ENCODE measurements at places on chromosomes 1 and 21.

- no peak for DNase-seq
These were observed 42.4 kb downstream of the TNFSF4 start for GRCh38 chr1:173164686-173165085.

- DNase-seq = no peak
These were observed 158.3 kb downstream of the PLXNA2 start for GRCh38 chr1:208085655-208086515.

- DNase-seq = no peak
These were observed 353.5 kb upstream of the B3GALT2 start for GRCh38 chr1:193539731-193540459.

GRCh38 chr1:234961456-234962339 is 166.9 kb downstream of the TOMM20 start:
- peak; percentile 76 for DNase-seq

GRCh38 chr21:38989379-38989744 is 183.6 kb downstream of the ETS2 start:
- no peak for DNase-seq

GRCh38 chr1:48558366-48558765 is 86.4 kb upstream of the SPATA6 start:
- no peak for DNase-seq

GRCh38 chr1:112532064-112532463 is 23.3 kb downstream of the WNT2B start:
- DNase-seq = no peak

DNA sequence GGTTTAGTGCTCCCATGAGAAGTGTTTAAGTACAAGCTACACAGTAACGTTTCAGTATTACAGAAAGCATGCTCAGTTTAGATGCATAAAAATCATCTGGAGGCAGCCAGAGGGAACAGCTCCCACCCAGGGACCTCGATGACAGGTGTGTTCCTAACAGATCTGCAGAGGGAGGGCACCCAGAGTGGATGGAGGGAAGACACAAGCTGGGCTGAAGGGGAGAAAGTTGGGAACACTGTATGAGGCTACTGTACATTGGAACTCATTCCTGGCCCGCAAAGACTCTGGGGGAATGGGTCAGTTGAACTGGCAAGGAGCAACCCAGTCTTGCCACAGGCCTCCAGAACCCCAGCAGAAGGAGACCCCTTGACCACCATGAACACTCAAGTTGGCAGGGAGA is 52.4 kb downstream of the ZP4 start:
- DNase-seq = no peak

DNA sequence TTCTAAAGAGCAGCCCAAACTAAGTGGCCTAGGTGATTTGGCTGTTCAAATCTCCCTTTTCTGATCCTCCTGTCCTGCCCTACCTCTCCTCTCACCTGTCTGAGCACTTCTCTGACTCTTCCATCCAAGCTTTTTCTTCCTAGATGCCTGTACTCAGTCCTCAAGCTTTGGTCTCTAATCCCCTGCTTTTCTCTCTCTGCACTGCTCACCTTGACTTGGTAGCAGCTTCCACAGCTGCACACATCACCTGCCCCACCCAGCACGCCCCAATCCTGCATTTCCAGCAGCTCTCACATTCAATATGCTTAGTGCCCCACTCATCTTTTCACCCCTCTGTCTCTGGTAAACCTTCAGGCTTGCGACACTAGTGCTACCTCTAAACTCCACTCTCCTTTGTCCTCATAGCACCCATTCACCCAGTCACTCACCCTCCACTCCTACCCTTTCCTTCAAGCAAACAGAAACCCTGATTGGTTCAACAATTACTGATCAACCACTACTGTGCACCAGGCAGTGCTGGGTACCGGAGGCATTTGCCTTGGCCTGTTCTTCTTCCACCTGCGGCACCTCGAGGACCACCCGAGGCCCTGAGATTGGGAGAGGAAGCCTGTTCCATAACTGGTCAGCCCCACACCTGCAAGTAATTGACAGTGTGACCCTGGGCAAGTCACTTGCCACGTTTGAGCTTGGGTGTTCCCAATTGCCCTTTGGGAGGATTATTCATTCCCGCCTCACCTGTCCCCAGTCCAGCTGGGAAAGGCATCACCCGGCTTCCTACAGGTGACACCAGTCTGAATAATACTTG is 136.1 kb upstream of the EDN2 start:
- DNase-seq = no peak

DNA sequence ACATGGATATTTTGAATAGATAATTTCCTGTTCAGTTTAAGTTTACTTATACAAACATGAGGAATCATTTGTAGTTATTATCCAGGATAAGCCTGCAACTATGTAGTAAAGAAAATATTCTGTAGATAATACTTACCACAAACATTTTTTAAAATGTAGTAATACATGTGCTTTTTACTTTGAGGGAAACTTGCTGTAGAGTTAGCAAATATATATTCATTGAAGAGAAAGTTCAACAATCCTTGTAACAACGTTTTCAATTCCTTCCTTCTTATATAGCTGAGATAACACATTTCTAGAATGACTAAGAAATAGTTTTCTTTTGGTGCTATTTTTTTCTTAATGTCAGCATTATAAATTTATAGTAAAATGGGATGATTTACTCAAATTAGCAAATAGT is 664.6 kb upstream of the ADAMTS5 start:
- DNase-seq = no peak

DNA sequence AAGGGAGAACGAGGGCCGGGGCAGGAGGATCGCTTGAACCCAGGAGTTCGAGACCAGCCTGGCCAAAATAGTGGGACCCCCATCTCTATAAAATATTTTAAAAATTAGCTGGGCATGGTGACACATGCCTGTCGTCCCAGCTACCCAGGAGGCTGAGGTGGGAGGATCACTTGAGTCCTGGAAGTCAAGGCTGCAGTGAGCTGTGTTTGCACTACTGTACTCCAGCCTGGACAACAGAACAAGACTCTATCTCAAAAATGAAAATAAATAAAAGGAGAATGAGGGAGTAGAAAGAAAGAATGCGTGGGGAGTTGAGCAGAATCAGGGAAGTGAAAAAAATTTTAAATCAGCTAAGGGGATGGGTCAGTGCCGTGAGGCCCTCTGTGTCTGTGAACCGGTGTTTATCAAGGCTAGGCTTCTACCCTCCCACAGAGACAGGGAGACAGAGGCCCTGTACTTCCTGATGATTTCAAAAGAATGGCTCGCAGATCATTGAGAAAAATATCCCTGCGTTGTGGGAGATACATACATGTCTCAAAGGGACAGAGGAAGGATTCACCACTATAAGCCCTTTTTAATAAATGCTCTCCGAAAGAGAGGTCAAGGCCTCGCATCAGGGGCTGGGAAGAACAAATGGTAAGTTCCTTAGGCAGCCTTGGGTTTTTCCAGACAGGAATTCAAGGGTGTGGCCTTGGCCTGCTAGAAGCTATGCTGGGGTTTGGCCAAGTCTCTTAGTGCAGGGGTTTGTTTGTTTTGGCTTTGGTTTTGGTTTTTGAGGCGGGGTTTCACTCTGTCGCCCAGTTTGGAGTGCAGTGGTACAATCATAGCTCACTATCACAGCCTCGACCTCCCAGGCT is 20.7 kb downstream of the IL10RB start:
- DNase-seq = peak; percentile 54

DNA sequence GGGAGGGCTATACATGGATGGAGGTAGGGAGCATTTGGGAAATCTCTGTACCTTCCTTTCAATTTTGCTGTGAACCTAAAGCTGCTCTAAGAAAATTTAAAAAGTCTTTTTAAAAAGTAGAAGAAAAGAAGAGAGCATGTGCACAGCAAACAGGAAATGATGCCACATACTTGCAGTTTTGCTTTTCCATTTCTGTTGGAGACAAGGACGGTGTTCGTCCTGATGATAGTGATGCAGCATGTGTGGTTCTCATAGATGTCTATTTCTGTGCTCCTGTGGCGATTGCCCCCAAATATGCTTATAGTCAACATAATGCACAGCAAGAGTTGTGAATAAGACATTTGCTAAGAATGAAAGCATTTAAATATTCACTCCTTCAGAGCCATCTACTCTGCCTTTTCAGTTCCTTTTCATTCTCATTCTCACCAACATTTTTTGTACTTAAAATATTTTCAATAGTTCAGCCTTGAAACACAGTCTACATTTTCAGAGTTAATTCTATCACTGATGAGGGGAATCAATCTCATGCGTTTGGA is 66.6 kb downstream of the LRRC8C start:
- DNase-seq = no peak

GRCh38 chr1:107000902-107001301 is 55.6 kb upstream of the PRMT6 start:
- no peak for DNase-seq

DNA sequence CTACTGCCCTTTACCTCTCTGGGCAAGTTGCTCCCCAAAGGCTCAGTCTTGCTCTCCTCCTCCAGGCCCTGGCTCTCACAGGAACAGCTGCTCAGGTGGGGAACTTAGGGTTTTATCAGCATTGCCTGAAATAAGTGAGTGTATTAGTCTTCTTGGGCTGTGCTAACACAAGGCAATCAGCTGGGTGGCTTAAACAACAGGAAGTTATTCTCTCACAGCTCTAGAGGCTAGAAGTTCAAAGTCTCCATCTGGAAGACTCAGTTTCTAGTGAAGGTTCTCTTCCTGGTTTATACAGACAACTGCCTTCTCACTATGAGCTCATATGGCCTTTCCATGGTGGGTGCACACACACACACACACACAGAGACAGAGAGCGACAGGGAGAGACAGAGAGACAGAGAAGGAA is 2.8 kb upstream of the CD1C start:
- DNase-seq = no peak

- no peak for DNase-seq
These were observed 92.7 kb downstream of the TOMM20 start for GRCh38 chr1:235035928-235036327.

DNA sequence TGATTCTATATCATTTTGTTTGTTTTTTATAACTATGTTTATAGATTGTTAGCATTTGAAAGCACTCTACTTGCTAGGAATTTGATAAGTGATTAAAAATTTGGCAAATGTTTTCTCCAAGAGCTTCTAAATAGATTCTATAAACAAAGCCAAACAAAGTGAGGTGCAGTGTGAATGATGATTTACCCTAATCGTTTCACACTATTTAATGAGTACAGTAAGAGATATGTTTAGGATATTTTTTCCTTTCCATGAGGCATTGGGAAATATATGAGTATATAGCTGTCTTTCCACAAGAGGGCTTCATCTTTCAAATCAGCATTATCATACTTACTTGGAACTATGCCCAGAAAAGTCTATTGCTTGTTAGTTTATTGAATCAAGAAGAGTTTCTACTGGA is 277.0 kb upstream of the BRINP3 start:
- DNase-seq = no peak

- peak; percentile 76 for DNase-seq
These were observed 1.3 kb downstream of the PCNT start for GRCh38 chr21:46325073-46325912.

GRCh38 chr1:160565564-160565963 is 13.7 kb downstream of the CD84 start:
- DNase-seq = no peak

- no peak for DNase-seq
These were observed 24.8 kb downstream of the GBP7 start for GRCh38 chr1:89151047-89151446.

- DNase-seq = no peak
These were observed 148.5 kb downstream of the GALNT2 start for GRCh38 chr1:230215529-230215928.

GRCh38 chr1:87600854-87601253 is 272.2 kb downstream of the LMO4 start:
- no peak for DNase-seq

- peak; percentile 77 for DNase-seq
These were observed at the start of gene EPHB2 for GRCh38 chr1:22710701-22711049. Gene EPHB2 (plus strand): TSS chr1:22710839. CDS start chr1:22710983, 144 bp downstream.

GRCh38 chr1:115757856-115758255 is 10.7 kb downstream of the CASQ2 start:
- no peak for DNase-seq

GRCh38 chr21:18744840-18745239 is 341.3 kb upstream of the TMPRSS15 start:
- no peak for DNase-seq

DNA sequence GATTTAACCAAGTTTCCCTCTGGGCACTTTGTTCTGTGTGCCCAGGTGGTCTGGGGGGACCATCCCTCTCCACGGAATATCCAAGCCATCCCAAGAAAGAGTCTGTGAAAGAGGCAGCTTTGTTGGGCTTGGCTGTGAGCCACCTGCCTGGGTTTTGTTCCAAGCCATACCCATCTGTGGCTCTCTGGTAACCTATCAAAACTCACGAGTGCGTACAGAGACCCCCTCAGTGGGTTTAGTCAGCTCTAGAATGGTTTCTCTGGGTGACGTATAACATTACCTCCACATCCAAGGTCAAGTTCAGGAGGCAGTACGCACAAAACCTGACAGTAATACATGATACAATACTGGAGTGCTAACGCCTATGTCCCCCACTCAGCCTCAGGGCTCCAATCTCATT is 54.2 kb downstream of the DNTTIP2 start:
- no peak for DNase-seq

GRCh38 chr1:62882201-62883104 is 98.5 kb downstream of the ATG4C start:
- DNase-seq = no peak

DNA sequence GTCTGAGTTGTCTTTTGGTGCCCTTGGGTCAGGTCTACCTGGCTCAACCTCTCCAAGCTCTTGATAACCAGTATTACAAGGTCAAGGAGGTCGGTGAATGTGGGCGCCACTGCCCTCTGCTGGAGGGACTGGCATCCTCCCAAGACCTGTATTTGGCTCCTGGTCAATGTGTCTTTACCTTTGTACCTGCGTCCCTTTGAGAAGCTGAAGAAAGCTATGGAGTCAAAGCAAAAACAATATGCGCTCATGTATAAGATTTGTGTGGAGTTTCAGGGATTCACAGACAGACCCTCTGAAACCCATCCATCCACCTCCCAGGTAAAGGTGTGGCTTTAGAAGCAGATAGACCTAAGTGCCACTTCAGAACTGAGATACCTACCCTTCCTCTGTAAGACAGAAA is 61.8 kb upstream of the NBL1 start:
- DNase-seq = peak; percentile 90

DNA sequence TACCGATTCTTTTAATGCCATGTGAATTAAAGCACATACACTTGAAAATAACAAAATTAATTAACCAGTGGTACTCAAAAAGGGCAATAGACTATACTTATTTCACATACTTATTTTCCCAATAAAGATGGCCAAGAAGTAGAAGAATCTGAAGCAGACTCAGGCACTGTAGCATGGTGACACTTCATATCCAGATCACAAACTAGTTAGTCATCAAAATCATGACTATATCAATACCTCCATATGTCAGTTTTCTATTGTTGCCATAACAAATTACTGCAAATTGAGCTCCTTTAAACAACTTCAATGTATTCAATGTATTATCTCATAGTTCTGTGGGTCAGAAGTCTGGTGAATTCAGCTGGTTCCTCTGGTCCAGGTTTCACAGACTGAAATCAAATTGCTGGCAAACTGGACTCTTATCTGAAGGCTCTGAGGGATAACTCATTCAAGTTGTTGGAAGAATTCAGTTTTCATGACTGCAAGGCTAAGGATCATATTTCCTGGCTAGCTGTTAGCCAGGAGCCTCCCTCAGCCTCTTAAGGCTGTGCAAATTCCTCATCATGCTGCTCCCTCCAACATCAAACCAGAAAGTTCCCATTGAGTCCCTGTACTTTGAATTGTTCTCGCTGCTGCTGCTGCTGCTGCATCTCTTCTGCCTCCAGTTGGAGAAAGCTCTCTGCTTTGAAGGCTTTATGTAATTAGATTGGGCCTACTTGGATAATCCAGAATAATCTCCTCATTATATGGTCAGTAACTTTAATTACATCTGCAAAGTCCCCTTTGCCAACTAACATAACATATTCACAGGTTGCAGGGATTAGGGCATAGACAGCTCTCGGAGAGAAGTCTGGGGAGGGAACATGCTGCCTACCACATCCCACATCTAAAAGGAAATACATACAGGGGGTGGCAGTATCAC is 91.5 kb downstream of the MRPL39 start:
- no peak for DNase-seq
